ENCODE measurements at places on chromosomes 12 and 14.

DNA sequence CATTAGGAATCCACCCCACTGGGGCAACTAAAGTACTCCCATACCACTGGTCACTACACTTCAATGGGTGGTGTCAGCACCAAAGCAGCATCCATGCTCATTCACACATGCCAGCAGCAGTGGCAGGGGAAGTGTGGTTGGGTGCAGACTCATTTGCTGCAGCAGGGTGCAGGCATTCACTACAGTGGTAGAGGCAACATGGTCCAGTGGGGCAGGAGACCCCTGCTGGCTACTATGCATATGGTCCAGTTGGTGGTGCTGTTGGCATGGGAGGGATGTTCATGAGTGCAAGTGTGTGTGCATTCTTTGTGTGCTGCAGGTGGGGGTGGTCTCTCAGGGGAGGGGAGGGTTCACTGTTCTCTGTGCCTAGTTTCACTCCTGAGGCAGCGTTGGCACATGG, 908.4 kb upstream of the NOVA1 start:
- no peak for DNase-seq

- DNase-seq = no peak
Observed at GRCh38 chr14:75234173-75235115, 44.2 kb upstream of the FOS start.

DNA sequence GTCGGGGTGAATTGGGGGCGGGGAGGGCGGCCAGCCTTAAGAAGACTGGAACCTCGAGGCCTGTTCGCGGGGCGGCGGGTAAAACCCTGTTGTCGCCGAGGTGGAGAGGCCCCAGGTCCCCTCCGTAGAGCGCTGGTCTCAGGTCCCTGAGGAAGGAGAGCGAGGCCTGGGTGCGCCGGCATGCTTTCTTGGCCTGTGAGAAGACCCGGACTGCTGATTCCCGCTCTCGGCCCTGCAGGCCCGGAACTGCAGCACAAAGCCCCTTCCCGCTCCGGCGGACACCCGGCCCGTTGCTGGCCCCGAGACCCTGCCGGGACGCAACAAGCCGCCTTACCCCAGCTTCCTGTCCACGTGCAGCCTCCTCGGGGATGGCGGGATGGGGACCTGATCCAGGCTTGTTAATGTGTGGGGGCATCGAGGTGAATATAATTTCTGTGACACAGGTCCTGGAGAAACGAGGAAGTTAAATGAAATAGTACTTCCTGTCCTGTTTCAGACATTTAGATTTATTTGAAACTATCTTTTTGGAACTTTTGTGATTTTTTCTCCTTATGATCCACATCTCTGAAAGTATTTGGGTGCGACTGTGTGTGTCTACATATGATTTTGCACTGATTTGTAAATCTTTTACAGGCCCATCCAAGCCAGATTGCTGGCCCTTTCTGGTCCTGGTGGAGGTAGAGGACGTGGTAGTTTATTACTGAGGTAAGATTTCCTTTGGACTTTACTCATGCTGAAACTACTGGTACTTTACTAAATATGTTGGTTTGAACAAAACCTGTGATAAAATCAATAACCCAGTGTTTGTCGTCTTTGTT, 600 bp downstream of the PNN start:
- DNase-seq = no peak

GRCh38 chr14:74611650-74612349, at the start of gene LTBP2:
Gene LTBP2 (minus strand): TSS chr14:74612237. CDS start chr14:74611944, 293 bp downstream.
- DNase-seq = no peak

DNA sequence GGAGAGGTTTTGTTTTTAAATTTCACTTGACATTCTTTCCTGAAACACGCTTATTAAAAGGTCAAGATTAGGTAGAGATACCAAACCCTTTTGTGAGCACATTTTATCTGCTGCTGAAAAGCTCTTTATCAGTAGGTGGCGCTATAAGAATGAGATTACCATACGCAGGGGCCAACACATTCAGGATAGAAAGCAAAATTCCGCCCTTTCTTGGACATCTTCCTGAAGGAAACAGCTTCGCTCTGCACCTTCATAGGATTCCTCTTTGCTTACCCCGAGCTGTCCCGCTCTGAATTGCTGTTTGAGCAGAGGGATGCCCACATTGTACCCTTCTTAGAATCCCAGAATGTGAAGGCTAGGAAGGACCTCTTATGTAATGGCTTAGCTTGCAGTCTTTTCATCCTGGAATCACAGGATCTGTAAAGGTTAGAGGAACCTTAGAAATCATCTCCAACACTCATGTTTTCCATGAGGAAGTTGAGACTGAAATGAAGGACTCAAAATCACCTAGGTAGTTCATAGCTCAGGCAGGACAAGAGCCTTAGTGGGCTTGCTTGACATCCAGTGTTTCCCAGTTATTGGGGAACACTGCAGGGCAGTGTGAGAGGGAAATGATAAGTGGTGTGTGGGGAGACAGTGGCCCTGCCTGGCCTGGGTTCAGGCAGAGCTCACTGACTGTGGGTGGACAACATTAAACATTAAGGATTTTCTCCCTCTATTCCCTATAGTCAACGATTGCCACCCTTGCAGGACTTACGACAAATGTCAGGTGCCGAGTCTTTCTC, 38.7 kb upstream of the CRY1 start:
- no peak for DNase-seq

DNA sequence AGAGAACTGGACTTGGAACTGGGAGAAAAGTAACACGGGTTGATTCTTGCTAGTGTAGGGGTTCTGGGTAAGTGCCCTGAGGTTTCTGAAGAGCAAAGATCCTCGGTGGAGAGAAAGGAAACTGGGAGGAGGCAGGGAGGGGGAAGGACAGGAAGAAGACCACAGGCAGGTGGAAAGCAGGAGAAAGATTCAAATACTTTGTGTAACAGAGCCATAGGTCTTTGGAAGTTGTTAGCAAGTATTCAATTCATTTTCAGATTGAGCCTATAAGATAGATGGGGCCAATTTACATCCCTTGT, 1.3 kb downstream of the PNP start:
- DNase-seq = no peak

DNA sequence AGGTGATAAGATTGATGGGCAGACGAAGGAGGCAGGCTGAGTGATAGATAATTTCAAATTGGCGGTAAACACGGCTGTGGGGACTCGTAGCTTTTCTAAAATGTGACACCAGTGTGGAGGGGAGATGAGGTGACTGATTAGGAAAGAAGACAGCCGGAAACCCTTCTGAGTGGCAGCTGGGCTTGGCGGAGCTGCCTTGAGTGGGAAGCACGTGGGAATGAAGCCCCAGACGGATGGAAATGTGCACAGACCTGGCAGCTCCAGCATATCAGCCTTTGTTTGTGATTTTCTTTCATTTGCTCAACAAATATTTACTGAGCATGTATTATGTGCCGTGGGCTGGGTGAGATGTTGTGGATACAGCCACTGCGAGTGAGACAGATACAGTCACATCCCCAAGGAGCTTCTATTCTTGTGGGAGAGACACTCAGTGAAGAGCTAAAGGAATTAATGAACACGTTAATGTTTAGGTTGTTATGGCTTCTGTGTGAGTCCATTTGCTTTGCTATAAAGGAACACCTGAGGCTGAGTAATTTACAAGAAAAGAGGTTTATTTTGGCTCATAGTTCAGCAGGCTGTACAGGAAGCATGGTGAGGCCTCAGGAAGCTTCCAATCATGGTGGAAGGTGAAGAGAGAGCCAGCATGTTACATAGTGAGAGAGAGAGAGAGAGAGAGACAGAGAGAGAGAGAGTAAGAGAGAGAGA, 65.5 kb upstream of the LHX5 start:
- DNase-seq = no peak

DNA sequence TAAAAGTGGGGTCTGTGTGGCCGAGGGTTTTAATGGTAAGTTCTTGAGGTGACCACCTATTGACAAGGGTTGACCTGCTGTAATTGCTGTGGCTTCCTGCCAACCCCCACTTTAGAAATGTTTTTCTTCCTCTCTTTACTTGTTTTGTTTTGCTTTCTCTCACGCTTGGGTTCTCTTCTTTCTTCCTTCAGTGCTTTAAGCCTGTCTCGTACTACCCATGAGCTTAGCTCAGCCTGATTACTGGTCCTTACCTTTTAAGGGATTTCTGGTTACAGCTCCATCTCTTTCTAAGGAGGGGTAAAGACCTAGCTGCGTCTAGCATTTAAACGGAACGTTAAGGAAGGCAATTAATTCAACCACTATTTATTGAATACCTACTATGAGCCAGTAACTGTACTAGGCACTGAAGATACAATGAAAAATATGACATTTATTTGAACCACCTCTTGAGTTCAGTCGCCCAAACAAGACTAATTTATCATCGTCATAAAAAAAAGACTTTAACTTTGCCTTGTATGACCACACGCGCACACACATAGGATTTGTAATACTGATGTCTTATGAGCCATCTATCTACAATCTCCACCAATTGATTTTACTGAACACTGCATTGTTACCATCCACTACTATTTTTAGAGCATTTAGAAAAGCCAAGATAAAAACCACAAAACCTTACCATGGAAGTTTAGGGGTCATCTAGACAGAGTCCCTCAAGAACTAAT, 888 bp upstream of the PPP1R12A start:
- no peak for DNase-seq

GRCh38 chr12:54173066-54173726, 15.6 kb downstream of the SMUG1 start:
- no peak for DNase-seq

GRCh38 chr12:31618228-31619025, 27.5 kb upstream of the DENND5B start:
- DNase-seq = no peak

DNA sequence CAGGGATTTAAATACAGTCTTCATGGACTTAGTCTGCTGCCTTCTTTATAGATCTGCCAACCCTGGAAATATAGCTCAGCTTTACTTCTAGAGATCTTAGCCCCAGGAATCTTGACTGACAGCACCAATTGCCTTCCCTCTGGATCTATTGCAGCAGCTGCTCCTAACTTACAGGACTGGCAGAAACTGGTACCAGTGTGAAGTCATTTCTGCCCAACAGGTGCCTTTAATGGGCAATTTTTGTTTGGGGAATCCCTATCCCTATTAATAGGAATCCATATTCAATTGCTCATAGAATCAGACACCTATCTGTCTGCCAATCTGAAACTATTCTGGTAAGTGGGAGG, 27.2 kb downstream of the SPX start:
- DNase-seq = no peak

GRCh38 chr14:44162197-44162596, 344.9 kb downstream of the FSCB start:
- no peak for DNase-seq

DNA sequence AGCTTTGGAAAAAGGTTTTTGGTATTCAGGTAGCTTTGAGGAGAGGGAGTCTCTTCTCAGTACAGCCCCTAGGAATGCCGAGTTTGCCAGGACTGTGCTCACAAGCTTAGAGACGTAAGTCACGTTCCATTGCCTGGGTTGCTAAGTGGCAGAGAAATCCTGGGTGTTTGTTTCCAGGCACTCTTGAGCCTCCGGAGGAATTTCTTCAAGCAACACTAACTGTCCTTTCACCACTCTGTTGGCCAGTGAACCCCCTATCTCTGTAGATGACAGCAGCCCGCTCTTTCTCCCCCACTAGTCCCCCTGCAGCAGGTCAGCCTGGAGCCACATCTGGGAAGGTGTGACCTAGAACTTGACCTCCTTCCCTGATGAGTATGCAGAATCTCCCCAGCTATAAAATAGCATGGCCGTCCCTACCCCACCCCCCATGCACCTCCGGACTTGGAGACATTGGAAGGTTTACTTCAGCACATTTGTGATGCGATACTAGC, 162.7 kb downstream of the ZFP36L1 start:
- DNase-seq = no peak

DNA sequence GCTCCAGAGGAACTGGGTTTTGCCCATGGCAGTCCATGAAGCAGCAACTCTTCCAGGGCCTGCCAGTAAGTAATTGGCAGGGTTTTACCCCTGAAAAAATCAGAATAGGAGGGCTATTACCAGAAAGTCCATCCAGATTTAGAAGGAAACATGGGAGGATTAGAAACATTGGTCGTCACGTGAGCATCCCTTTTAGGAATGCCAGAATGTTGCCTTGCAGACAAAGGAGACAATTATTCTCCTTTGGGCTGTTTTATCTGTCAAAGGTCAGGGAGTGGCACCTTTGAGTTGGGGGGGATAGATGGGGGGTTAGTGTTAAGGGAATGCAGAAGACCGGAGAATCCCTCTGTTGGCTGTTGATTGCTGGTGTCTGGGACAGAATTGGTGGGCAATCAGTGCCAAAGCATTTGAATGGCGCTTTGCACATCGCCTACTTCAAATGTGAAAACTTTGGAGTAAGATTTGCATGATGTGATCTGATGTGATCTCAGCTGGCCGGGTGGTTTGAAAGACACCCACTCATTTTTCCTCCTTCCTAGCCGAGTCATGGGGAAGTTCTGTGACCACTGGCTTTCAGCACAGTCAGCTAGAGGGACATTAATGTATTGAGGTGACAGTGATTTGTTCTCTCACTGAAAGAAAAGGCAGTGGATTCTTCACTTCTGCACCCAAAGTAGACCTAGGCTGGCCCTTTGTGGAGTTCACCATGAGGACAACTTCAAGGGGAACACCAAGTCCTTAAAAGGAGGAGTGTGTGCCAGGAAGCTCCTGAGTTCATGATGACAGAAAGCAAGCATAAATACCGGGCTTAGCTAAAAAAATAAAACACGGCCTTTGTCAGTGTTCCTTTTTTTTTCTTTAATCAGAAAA, 31.4 kb downstream of the FLVCR2 start:
- no peak for DNase-seq

GRCh38 chr12:90064852-90065801, 356.5 kb upstream of the ATP2B1 start:
- no peak for DNase-seq

GRCh38 chr12:12788675-12789368, 3.4 kb downstream of the APOLD1 start:
- peak; percentile 54 for DNase-seq

- no peak for DNase-seq
Observed at GRCh38 chr12:41277100-41277945, 89.2 kb downstream of the PDZRN4 start.

DNA sequence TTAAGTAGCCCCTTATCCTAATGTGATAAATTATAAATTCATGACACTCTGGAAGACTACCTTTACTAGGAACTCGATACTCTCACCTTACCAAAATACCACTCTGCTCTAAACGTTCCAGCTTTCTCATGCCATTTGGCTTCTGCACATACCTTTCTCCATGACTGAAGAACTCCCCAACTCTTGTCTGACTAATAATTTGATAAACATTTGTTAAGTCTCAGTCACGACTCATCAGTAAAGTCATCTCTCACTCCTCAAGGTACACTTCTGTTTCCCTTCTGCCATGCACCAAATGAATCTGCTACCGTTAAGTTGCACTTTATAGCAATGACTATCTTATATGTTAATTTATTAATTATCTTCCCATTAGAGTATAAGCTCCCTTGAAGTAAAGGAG, 498.3 kb upstream of the NOVA1 start:
- no peak for DNase-seq

Measured in pancreas (tissue), 10 donors.